ENCODE measurements at places on chromosomes 2 and 18.

- DNase-seq, result no peak
These were observed 11.0 kb downstream of the FAM171B start for GRCh38 chr2:186704897-186705296.

DNA sequence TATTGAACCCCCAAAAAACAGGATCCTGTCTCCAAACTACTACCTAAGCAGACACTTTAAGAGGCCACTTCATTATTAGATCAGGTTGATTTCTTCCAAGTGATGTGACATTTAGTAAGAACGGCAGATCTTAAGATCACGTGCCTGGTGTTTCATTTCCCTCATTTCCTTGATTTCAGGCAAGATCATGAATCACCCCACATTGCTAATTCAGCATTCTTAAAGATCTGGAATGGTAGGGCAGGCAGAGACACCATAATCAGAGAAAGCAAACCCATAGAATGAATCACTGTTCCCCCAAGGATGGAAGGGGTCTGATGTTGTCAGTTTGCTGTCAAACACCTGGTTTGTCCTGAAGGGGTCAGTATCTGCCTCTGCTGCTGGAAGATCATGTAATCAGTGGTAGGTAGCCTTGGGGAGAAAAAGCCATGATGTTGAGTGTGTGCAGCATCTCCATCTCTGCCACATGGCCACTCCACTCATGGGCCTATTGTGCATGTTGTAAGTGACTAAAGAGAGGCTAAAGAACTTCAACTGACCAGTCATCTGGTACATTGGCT lies 133.9 kb downstream of the ARHGAP15 start:
- DNase-seq, result no peak

DNA sequence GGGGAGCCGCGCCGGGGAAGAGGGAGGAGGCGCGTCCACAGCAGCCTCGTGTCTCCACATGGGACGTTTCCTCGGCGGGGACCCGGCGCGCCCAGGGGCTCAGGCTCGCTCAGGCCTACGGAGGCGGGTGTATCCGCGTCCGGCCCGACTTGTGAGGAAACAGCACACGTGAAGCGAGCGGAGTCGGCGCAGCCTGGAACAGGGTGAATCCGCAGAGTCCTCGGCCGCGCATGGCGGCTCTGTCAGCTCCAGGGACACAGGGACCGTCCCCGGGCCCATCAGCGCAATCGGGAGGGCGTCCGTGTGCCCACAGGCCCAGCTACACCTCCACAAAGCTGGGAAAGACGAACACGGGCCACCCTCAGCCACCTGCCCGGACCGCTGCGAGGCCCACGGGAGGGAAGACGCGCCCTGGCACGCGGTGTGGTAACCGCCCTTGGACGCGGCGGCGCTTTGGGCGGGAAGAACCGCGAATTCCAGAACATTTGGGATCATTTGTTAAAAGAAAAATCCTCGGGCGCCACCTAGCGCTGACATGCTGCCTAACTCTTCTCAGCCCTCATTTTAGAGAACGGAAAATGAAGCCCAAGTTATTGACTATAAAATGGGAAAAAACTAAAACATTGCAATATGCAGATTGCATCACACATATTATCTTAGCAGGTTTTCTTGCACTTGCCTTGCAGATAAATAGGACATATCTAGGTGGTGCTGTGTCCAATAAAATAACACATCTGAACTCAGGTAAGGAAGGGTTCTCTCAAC lies 40.4 kb downstream of the TMEM18 start:
- DNase-seq, result peak; percentile 57

DNA sequence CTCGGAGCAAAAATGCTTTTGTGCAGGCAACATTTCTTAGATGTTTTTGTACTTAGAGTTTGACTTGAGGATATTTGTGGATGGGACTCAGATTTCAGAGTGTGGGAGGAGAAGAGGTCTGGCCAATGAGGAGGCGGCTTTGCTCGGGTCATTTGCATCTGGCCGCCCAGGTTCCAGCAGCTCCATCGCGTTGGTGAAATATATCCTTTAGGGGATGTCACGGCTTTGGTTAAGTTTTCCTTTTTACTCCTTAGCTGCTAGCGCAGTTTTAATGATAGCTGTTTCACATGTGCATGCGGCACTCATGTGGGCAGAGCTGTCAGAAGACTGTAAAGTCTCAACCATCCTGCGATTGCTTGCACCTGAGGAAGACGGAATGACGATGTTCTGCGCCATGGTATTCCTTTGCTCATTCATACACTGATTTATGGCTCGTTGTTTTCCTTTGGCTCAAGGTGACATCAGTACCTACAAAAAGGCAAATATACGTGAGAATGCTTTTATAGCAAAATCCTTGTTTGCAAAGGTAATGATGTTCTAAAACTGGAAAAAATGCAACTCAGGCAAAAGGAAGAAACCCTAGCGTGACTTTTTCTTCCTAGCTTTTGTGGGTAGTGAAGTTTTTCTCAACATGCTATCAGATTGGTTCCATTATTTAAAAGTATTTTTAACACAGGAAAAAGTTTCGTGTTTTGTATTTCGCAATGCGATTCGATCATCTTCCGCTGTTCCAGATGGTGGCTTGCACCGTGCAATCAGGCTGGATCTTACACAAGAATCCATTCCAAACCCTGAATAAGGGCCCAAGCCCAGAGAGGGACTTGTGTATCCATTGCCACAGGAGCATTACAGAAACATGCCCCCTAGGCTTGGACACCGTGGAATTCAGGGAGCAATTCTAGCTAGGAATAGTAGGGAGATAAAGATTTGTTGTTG lies 70.5 kb upstream of the ZNF516 start:
- peak; percentile 68 for DNase-seq

- no peak for DNase-seq
These were observed 244.1 kb upstream of the MYT1L start for GRCh38 chr2:2575181-2575577.

GRCh38 chr18:11502368-11502767 lies 107.0 kb upstream of the SLC35G4 start:
- no peak for DNase-seq

All from SHP77 (cell line).